ENCODE measurements at places on chromosomes 16 and 17. TPM values are rescaled to one million over a fixed set of nuclear protein-coding genes. Genes with fewer than 3 reads are reported as not detected.

DNA sequence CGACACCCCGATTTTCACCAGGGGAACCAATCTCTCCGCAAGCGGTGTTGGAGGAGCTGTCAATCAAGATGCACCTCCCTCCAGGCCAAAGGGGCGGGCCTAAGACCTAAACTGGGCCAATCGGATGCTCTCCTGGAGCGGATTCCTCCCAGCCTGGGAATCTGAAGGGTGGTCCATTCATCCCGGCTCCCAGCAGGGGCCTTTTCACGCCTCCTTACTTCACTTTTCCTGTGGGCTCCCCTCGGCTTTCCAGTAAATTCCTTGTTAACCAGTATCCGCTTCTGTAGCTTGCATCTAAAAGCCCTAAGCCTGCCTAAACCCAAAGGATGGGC is 17.1 kb downstream of the C16orf74 start:
- H3K27me3 ChIP-seq = no peaks in the 10 kb centered on the region
- DNase-seq = no peak
- H3K36me3 ChIP-seq = no peaks in the 10 kb centered on the region
- H3K4me1 ChIP-seq = no peaks in the 10 kb centered on the region
- H3K27ac ChIP-seq = no peak overlapping the region
- H3K4me3 ChIP-seq = no peak overlapping the region

- peaks cover 8% of the 10 kb centered on the region for H3K36me3 ChIP-seq
- DNase-seq = peak; percentile 9
- H3K4me1 ChIP-seq = peaks cover 50% of the 10 kb centered on the region
- no peak overlapping the region for H3K27ac ChIP-seq
- H3K27me3 ChIP-seq = no peaks in the 10 kb centered on the region
- H3K4me3 ChIP-seq = no peak overlapping the region
Observed at GRCh38 chr17:9472541-9472940, 103.1 kb downstream of the STX8 start.

The OR1A1 gene
- not detected for total RNA-seq

DNA sequence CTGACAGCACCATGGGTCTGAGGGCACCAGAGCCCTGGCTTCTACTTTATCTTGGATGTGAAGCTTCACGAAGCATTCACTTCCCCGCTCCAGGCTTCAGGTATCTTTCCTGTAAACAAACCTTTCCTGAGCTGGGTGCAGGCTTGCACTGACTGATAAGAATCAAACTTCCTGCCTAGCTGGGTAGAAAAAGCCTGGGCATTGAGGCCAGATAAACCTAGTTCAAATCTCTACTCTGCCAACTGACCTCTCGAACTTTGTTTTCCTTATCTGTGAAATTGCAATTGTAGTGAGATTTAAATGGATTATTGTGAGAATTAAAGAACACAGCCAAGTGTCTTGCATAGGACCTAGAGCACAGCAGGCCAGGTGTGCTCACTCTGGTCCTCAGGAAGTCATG is 2.9 kb upstream of the TMEM208 start:
- peaks cover 18% of the 10 kb centered on the region for H3K36me3 ChIP-seq
- no peak overlapping the region for H3K27ac ChIP-seq
